ENCODE measurements at places on chromosomes 6 and 20. TPM values are rescaled to one million over a fixed set of nuclear protein-coding genes. Genes with fewer than 3 reads are reported as not detected.

GRCh38 chr6:13288969-13289391 is 39.4 kb downstream of the TBC1D7 start:
- no peak for DNase-seq

GRCh38 chr6:34200340-34200971 is 36.2 kb upstream of the HMGA1 start:
- no peak for DNase-seq

GRCh38 chr6:90894285-90895130 is 307.6 kb upstream of the MAP3K7 start:
- DNase-seq: no peak

DNA sequence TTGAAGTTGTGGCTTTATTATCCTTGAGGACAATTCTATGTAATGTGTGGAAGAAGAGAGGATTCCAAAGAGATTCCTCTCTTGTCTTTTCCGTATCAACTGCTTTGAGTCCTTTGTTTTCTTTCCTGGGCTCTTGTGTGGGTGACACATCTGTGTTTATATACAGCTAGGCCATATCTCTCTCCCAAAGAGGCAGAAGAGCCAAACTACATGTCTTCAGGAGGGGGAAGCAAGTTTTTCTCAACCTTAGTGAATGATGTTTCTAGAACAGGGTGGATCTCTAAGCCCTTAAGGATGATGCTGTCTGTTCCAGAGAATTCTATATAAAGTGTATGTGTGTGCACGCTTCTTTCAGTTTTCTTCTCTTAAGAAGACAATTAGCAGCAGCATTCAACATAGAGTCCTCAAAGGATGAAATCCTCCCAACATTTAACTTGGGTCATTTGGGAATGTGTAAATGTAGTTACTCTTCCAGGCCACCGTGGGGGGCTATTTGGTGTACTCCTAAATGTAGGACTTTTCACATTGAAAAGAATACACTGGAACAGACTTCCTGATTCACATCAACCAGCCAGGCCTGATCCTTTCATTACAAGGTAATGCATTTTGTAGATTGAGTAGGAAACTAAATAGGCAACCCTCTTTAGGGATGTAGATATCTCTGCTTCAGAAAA is 92.8 kb upstream of the EEF1E1 start:
- DNase-seq: no peak

GRCh38 chr20:41230136-41230535 is 87.4 kb downstream of the ZHX3 start:
- DNase-seq: no peak

- peak; percentile 85 for DNase-seq
Observed at GRCh38 chr6:139982652-139983295, 608.3 kb upstream of the CITED2 start.

GRCh38 chr20:62875419-62876361 is 14.1 kb upstream of the TCFL5 start:
- peak; percentile 93 for DNase-seq

GRCh38 chr6:79872986-79873385 is 74.4 kb downstream of the ELOVL4 start:
- no peak for DNase-seq

DNA sequence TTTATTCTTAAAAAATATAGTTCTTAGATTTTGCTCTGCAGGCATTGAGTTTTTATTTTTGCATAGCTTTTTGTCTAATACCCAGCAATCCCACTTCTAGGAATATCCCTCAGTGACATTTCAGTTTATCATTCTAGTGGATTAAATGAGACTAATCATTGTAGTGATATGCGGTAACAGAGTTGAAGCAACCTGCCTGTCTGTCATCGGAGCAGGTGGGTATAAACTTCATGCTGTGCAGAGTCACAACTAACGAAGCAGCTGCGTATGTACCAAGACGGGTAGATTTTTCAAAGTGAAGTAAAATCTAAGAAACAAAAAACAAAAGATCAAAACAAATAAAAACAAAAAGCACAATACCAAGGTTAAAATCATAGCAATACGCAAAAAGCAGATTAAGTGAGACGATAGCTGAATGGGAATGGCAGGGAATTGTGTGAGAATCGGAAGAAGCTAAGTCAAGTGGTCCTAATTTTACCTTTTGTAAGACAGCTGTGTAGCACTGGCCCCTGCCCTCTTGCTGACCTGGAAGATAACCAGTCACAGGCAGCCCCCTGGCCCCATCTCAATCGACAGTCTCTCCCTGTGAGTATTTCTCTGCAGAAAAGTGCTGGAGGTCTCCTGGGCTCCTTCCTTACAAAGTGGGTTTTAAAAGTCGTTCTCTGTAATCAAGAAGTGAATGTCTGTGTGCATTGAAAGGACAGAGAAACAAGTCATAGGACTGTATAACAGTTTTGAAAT is 169.2 kb downstream of the OR2B2 start:
- no peak for DNase-seq

DNA sequence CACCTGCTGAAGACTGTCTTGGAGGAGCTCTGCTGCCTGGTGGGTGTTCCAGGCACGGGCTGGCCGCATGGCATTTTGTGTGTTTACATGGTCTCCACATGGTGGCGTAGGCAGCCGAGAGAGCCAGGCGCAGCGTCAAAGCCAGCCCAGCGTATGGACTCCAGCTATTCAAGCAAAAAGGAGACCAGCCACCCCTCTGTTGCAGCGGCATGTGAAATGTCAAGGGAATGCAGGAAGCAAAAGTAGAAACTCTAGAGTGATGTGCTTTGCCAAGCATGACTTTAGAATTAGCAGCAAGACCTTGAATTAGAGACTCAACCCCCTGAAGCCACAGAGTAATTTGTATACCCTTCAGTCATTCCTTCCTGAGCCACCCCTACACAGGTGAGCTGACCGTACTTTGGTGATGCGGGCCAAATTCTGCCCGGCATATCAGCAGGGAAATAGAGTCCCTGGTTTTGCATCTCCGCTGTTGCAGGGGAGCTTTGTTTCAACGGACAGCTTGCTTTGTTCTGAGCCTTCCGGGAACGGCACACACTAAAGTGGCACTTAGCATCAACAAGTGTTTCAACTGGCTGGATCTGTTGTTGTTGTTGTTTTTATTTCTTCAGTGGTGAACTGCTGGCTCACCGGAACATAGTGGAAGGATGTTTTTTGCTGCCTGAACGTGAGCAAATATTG is 48.5 kb downstream of the FNDC1 start:
- peak; percentile 64 for DNase-seq

DNA sequence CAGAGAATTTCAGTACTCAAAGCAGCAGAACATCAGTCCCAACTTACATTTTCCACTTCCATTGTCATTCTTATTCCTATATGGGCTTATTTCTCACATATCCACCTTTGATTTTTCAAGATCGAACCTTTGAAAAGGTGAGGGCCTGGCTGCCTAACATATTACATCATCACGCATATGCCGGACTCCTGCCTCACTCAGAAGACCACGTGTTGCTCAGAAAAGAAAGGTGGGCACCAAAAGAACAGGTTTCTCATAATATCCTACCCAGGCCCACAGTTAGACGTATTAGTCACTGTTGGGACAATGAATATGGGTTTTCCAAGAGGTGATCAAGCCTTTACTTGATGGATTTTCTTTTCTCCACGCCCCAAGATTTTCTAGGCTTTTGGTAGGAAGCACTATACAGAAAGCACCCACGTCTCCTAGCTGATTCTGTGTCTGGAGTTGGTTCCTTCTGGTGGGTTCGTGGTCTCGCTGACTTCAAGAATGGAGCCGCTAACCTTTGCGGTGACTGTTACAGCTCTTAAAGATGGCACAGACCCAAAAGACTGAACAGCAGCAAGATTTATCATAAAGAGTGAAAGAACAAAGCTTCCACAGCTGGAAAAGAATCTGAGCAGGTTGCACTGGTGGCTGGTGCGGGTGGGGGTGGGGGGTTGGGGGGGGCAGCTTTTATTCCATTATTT is 168.9 kb downstream of the ATXN1 start:
- no peak for DNase-seq

DNA sequence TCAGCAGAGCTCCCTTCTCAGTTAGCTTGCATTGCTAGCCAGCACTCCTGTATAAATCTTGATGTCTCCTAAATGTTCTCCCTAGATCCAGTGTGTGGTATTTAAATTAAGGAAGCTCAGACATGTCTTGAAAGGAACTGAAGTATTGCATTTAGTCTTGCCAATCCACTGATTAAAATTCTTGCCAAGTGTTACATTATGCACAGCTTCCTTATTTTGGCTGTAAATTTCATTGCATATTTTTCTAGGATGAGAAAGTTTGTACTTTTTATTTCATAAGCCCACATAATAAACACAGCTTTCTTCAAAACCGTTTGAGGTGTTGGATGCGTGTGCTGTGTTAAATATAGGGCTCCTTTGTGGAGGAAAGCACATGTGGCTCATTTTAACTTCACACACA is 329.8 kb upstream of the FLRT3 start:
- DNase-seq: peak; percentile 44

- no peak for DNase-seq
Observed at GRCh38 chr6:142830807-142831206, 114.2 kb downstream of the HIVEP2 start.

DNA sequence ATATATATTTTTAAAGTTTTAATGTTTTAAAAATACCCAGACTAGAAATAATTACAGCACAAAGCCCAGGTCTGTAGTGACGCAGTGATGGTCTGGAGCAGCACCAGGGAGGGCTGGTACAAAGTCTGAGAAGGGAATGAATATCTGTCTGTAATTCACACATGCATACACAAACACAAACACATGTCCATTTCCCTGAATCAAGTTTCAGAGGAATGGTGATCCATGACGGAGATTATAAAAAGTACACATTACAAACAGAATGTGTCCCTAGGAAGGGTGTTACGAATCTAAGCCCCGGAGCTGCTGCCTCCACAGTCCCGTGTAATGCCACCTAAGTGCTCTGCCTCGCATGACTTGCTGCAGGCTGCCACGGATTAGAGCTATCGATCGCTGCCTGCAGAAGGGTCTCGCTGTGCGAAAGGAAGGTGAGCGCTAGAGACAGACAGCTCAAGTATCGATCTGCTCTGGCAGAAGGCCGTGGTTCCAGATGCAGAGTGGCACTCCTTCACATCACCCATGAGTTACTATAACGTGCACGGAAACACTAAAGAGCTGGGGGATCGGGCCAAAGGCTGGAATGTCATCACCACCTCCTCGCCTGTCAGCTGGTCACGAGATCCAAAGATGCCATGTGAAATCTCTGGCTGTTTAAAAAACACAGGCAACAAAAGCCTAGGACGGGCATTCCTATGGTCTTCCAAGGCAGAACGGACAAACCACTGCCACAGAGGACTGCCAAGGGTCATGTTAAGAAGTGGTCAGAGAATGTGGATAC is 87.1 kb downstream of the INSM1 start:
- DNase-seq: no peak

GRCh38 chr6:157561414-157561790 is 180.4 kb downstream of the ZDHHC14 start:
- no peak for DNase-seq

DNA sequence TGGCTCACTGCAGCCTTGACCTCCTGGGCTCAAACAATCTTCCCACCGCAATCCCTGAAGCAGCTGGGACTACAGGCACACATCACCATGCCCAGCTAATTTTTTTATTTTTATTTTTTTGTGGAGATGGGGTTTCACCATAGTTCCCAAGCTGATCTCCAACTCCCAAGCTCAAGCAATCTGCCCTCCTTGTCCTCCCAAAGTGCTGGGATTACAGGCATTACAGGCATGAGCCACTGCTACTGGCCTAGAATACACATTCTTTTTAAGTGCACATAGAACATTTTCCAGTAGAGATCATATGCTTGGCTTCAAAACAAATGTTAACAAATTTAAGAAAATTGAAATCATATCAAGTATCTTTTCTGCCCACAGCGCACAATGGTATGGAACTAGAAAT is 176.8 kb upstream of the MARCKS start:
- DNase-seq: peak; percentile 52

DNA sequence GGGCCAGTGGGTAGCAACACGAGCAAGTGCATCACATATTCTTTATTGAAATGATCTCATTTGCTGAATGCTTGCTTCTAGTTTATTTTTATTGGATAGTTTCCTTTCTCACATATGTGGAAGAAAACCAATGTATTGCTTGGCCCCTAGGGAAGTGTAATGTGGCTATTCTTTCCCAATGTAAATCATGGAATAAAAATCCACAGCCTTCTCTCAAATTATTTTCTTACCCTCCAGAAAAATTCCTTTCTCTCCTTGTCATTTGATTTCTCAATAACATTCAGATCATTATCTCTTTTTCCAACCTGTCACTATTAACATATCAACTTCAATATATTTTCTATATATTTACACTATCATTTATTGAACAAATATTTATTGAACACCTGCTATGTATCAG is 51.9 kb upstream of the PTPRK start:
- no peak for DNase-seq

DNA sequence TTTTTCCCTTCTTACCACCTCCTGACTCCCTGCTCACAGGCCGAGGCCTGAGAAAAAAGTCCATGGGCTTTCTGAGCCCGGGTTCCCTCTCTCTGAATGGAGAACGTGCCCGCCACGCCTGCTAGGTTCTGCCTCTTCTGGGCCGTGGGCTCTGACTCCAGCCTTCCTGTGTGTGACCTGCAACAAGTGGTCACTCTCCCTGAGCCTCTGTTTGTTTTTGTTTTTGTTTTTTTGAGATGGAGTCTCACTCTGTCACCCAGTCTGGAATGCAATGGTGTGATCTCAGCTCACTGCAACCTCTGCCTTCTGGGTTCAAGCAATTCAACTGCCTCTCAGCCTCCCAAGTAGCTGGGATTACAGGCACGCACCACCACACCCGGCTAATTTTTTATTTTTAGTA is 17.9 kb upstream of the VSTM2L start:
- DNase-seq: no peak

DNA sequence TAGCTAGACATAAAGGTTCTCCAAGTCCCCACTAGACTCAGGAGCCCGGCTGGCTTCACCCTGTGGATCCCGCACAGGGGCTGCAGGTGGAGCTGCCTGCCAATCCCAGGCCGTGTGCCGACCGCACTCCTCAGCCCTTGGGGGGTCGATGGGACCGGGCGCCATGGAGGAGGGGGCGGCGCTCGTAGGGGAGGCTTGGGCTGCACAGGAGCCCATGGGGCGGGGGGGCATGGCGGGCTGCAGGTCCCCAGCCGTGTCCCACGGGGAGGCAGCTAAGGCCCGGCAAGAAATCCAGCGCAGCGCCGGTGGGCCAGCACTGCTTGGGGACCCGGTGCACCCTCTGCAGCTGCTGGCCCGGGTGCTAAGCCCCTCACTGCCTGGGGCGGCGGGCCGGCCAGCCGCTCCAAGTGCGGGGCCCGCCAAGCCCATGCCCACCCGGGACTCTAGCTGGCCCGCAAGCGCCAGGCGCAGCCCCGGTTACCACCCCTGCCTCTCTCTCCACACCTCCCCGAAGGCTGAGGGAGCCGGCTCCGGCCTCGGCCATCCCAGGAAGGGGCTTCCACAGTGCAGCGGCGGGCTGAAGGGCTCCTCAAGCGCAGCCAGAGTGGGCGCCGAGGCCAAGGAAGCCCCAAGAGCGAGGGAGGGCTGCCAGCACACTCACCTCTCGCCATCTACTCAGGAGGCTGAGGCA is 26.5 kb upstream of the ID1 start:
- DNase-seq: no peak

- no peak for DNase-seq
Observed at GRCh38 chr6:158497620-158498019, 62.3 kb upstream of the TMEM181 start.

GRCh38 chr20:31992086-31992485 is 18.2 kb upstream of the CCM2L start:
- DNase-seq: no peak

GRCh38 chr6:73180763-73181619 is 44.3 kb downstream of the KHDC1L start:
- peak; percentile 72 for DNase-seq

Gene TXLNB
- polyA plus RNA-seq: 80.4 TPM

Gene HSPA1A
- 88.5 TPM for polyA plus RNA-seq

Gene PRR18
- polyA plus RNA-seq: 1.00 TPM

Gene SMOC2
- polyA plus RNA-seq: 78.9 TPM

Gene XKR7
- polyA plus RNA-seq: 0.04 TPM

Gene HLA-DRB1
- 12.0 TPM for polyA plus RNA-seq

Gene MAP7
- 0.37 TPM for polyA plus RNA-seq

Gene BMP6
- polyA plus RNA-seq: 1.4 TPM

Gene BIRC7
- polyA plus RNA-seq: 0.19 TPM

Gene PERP
- polyA plus RNA-seq: 28.8 TPM

Data from muscle of leg (tissue), 16 donors.